Kidney glomerular epithelial cell (primary cell): ENCODE measurements at places on chromosomes 1 and 21.

GRCh38 chr1:198856601-198857000 lies 217.8 kb downstream of the PTPRC start:
- no peak for DNase-seq

GRCh38 chr1:160607672-160608032 lies 28.4 kb upstream of the CD84 start:
- DNase-seq = no peak

DNA sequence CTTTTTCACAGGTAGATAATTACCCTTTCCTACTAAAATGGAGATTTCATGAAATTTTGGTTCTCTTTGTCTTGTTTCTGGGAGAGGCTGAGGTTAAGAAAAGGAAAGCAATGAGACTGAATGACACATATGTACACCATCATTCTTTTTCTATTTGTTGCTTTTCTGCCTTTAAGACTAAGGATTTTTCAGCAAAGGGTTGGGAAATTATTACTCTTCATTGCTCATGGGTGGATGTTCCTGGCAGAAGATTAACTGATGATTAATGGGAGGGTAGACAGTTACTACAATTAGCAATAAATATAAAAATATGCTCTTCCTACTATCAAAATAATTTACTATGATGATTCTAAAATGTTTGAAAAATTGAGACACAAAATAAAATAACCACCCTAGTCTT lies 316.5 kb upstream of the USP24 start:
- peak; percentile 77 for DNase-seq

- DNase-seq = no peak
These were observed 1388.1 kb downstream of the AMY1C start for GRCh38 chr1:105137543-105138457.

GRCh38 chr1:224811564-224811963 lies 117.9 kb upstream of the DNAH14 start:
- no peak for DNase-seq

DNA sequence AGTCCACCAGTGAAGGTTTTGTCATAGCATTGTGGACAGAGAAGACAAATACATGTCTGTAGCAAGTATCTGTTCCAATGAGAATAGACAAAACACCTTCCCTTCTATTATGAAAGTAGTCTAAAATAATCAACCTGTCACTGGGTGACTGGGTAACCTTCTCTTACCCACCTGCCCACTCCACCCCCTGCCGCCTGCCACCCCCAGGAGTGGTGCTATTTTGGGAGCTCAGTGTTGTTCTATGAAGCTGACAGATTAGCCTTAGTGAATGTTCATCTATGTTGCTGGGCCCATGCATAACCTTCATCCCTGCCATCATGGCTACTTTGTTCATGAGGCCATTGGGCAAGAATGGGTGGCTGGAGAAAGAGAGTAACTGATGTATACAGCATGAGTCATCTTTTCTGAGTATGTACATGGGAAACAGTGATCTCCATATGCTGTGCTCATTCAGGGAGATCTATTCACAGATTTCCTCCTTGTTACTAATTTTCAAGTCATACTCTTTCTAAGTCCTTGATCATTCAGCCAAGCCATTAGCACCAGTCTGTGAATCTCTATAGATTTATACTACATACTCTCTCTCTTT lies 24.8 kb downstream of the MARK1 start:
- no peak for DNase-seq

GRCh38 chr1:225228871-225229303 lies 199.0 kb downstream of the LBR start:
- DNase-seq = no peak

DNA sequence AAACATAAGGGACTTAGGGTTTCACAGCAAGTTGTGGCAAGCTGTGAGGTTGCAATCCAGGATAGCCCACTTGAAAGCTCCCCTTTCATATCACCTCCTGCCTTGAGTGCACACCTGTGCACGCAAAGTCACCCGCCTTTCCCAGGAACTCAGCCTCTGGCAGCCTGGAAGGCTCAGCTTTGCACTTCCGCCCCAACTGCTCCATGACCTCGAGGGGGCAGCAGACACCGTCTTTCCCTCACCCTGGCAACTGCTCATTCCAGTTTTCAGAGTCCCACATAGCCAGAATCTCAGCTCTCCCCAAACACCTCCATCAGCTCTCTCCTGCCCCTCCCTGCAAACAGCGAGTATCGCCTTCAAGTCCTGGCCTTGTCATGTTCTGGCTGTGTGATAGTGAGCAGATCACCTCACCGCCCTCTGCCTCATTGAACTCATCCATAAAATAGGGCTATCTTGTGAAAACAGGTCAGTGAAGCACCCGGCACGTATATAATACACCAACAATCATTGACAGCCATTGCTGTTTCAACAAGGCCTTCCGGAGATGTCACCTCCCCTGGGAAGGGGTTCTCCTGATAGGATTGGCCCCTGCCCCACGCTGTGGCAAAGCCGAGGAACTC lies 32.2 kb upstream of the EPB41 start:
- peak; percentile 90 for DNase-seq

- DNase-seq = no peak
These were observed 6.0 kb upstream of the LCE1F start for GRCh38 chr1:152768847-152769533.

- peak; percentile 1 for DNase-seq
These were observed 14.9 kb downstream of the SELL start for GRCh38 chr1:169696273-169697100.

GRCh38 chr1:205798577-205798976 lies 14.4 kb downstream of the SLC41A1 start:
- no peak for DNase-seq

- no peak for DNase-seq
These were observed 58.7 kb upstream of the RGS1 start for GRCh38 chr1:192516776-192517297.

- DNase-seq = no peak
These were observed 3.8 kb downstream of the MAP7D1 start for GRCh38 chr1:36159614-36160387.

DNA sequence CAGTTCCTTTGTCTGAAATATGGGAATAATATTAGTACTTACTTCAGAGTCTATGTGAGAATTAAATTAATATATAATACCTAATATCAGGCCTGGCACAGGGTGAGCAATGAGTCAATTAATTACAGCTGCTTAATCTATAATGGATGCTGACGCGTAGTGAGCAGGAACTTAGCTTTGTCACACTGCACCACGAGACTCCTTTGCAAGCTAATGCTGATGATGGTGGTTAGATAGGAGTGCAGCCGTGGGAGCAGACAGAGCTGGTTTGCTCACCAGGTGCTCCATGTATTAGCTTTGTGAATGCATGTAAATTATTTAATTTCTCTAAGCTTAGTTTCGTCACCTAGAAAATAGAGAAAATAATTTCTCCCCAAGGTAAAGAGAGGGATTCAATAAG lies 35.1 kb downstream of the KCNJ15 start:
- no peak for DNase-seq

DNA sequence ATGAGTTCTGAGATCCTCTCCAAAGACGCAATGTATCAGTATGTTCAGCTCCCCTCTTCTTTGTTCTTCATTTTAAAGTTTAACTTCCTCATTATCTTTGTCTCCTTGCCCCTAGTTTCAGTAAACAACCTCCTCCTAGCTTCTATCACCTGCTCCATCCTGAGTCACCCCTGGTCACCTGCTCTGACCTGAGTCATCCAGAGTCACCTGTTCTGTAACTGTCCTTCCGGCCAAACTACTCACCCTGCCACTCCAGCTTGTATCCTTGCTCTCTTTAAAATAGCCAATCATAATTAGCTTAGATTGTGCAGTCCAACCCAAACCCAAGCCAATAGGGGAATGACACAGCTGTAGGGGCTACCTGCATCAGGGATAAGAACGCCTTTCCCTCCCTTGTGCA lies 332.0 kb downstream of the OLFM3 start:
- DNase-seq = no peak

DNA sequence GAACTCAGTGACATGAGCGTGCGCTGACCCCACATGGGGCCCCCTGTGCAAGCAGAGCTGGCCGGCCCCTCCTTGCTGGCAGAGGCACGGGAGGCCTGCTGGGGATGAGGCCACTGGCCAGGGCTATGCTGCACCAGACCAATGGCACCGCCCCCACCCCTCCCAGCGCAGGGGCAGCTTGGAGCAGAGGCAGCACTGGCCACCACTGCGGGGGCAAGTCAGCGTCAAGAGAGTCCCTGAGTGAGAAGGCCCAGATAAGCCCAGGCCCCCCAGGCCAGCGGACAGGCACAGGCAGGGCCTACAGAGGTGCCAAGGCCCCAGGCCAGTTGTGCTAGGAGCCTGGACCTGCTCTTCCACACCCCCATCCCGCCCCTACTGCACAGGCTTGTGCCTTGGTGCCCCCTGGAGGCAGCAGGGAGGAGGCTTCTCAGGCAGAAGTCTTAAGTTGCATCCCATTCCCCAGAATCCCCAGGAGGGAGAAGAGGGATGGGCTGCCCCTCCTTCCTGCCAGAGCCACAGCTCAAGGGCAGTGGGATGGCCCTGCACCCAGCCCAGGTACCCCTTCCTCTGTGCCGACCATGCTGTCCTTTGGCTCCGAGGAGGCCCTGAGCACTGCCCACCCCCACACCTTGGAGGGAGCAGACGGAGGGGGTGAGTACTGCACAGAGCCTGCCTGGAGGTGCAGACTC lies 35.8 kb downstream of the EPHX1 start:
- peak; percentile 21 for DNase-seq

- DNase-seq = no peak
These were observed 936 bp downstream of the TP73 start for GRCh38 chr1:3653286-3653618.

GRCh38 chr1:221706876-221707582 lies 34.9 kb downstream of the DUSP10 start:
- no peak for DNase-seq

DNA sequence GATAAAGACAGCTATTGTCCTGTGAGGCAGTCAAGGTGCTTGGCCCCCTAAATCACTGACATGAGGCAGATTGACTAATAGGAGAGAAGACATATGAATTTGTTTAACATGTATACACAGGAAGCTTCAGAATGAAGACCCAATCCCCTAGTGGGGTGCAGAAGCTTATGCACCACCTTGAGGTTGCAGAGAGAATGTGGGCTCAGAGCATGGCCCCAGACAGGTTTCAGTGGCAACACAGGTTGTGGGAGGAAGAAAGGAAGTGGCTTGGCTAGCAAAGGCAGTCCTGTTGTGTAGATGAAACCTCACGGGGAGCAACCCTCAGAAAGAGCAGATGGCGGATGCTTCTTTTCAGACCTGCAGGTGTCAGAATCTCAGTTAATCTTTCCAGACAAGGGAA lies 37.0 kb upstream of the PARP1 start:
- DNase-seq = no peak

- DNase-seq = no peak
These were observed 21.0 kb upstream of the DLGAP3 start for GRCh38 chr1:34950428-34950827.

DNA sequence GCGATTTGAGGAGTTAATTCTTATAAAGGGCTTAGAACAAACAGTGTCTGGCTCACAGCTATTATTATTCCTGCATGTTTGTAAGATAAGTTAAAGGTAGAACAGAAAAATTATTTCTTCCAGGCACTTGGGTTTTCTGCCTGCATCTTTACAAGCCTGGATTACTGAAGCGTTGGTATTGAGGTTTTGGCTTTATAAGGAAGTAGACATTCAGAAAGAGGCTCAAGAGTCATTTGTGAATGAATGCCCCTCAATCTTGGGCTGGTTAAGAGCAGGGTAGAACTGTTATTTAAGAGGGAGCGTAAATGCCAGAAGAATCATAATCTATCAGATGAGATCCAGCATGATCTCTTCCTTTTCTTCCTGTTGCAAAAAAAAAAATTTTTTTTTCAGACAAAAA lies 77.3 kb upstream of the ARID1A start:
- no peak for DNase-seq

DNA sequence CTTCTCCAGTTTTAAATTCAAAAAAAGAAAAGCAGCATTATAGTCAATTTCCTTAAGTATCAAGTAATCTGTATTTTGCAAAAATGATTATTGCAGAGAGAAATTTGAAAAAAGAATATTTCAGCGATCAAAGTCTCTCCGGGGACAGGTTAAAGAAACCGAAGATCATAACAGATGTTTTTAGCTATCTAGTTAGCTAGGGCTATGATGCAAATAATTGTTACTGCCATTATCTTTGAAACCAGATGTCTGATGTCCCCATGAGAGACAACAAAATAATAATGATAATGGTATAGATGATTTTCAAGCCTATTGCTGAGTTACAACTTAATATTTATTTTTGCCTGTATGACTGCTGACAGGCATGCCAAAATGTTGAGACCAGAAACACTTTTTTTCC lies 1326.0 kb downstream of the PLA2G4A start:
- DNase-seq = no peak

GRCh38 chr21:28339403-28339802 lies 653.3 kb downstream of the LTN1 start:
- no peak for DNase-seq

DNA sequence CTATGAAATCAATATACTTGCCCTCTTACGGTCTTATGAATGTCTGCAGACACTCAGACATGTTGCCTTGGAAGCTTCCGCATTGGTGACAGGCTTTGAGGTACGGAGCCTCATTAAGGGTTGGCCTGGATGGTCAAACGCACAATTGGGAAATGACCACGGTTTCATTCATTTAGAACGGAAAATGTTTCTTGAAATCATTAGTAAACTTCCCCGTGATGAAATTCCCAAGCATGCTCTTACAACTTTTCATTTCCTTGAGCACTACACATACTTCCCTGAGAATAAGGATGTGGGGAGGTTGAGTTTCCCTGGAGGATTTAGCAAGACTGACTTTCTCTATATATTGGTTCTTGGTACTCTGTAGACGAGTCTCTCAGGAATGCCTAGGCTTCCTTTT lies 146.3 kb downstream of the HLX start:
- DNase-seq = no peak

- no peak for DNase-seq
These were observed 364 bp downstream of the GOLPH3L start for GRCh38 chr1:150696590-150696989.

GRCh38 chr1:2042830-2043773 lies 7.1 kb upstream of the PRKCZ start:
- DNase-seq = no peak

GRCh38 chr21:24197923-24198322 lies 1409.4 kb downstream of the MRPL39 start:
- no peak for DNase-seq

- DNase-seq = no peak
These were observed 750 bp downstream of the NECAP2 start for GRCh38 chr1:16441282-16441665.

- DNase-seq = peak; percentile 72
These were observed 99.6 kb downstream of the GABPA start for GRCh38 chr21:25834381-25834780.

GRCh38 chr1:92167151-92167550 lies 50.6 kb upstream of the C1orf146 start:
- DNase-seq = no peak

GRCh38 chr1:117365350-117366176 lies 1.7 kb upstream of the MAN1A2 start:
- DNase-seq = no peak

GRCh38 chr1:164033782-164034181 lies 525.2 kb upstream of the PBX1 start:
- DNase-seq = no peak

- DNase-seq = no peak
These were observed 154.1 kb downstream of the DAB1 start for GRCh38 chr1:57269630-57270225.

- DNase-seq = no peak
These were observed 322.6 kb upstream of the AJAP1 start for GRCh38 chr1:4331767-4332163.
